ENCODE measurements at places on chromosomes 2 and 18. TPM values are rescaled to one million over a fixed set of nuclear protein-coding genes. Genes with fewer than 3 reads are reported as not detected.

Gene SETBP1
- total RNA-seq: 0.44 TPM

Gene PRKAG3
- total RNA-seq: not detected

Gene CNRIP1
- 42.2 TPM for total RNA-seq

Gene CRYGC
- not detected for total RNA-seq

Gene TDRD15
- not detected for total RNA-seq

Gene RIT2
- not detected for total RNA-seq

Gene DUSP2
- total RNA-seq: 0.57 TPM

Gene RGPD4
- not detected for total RNA-seq

Gene UGT1A4
- total RNA-seq: not detected

Gene LYPD6B
- total RNA-seq: 12.5 TPM

Gene BCL2
- total RNA-seq: 2.8 TPM

Gene CAVIN2
- 18.6 TPM for total RNA-seq

Gene OXER1
- not detected for total RNA-seq

Gene PAX8
- 2.9 TPM for total RNA-seq

Gene TRIB2
- total RNA-seq: 32.6 TPM

Gene PIKFYVE
- total RNA-seq: 37.0 TPM

Gene CXCR2
- total RNA-seq: not detected

Gene UGT1A6
- not detected for total RNA-seq

Gene MARCO
- total RNA-seq: not detected

Gene ALPG
- total RNA-seq: not detected

Gene SRD5A2
- total RNA-seq: not detected

Gene COL6A3
- total RNA-seq: 482 TPM

Gene MAP2
- 0.72 TPM for total RNA-seq

Gene SNED1
- total RNA-seq: 16.6 TPM

Gene IL1RL1
- total RNA-seq: 0.22 TPM

Gene LIMS3
- total RNA-seq: 3.1 TPM

Gene ADAM23
- 11.6 TPM for total RNA-seq

Gene PARD3B
- 26.0 TPM for total RNA-seq

Gene C2orf74
- total RNA-seq: 13.8 TPM

Gene ABHD1
- total RNA-seq: not detected

Gene AQP12B
- not detected for total RNA-seq

Gene SERPINB11
- not detected for total RNA-seq

Gene ITPRIPL1
- total RNA-seq: 1.7 TPM

Gene ASB18
- total RNA-seq: not detected

Gene STPG4
- total RNA-seq: 1.6 TPM

Gene CFAP221
- total RNA-seq: not detected

Measured in placental pericyte (primary cell).